Right cardiac atrium (tissue), 5 donors: ENCODE measurements at places on chromosomes 11 and 22.

GRCh38 chr11:20444535-20444934 is 57.0 kb downstream of the PRMT3 start:
- DNase-seq: no peak

GRCh38 chr11:95066716-95067038 is at the start of gene SRSF8:
SRSF8 (plus strand) TSS chr11:95066919; CDS start chr11:95067227, 308 bp downstream.
- DNase-seq: no peak

GRCh38 chr11:16001899-16002426 is 354.4 kb downstream of the SOX6 start:
- DNase-seq: no peak

- DNase-seq: no peak
These were observed 82.8 kb upstream of the PRDM11 start for GRCh38 chr11:45063669-45064068.

- no peak for DNase-seq
These were observed 781 bp downstream of the NECTIN1 start for GRCh38 chr11:119728211-119728626.

DNA sequence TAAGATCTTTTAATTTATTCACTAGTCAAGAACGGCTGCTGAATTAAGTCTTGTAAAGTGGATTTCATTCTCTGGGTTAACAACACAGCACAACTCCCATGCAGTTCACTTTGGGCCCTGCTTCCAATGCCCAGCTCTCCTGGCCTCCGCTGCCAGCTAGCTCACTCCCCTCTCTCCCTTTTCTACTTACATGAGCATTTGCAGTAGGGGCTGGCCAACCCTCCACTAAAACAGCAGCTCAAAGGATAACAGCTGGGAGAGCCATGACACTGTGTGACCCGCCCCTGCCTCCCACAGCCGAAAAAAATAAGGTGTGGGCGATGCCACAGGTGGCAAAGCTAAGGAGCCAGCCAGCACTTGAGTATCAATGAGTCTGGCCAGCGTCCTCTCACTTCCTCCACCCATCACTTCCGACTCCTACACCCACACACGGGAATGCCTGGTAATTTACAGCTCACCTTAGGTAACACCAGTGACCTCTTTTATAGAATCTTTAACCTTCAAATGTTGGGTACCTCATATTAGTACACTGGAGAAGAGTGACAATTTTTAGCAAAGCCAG is 56.8 kb downstream of the DGCR2 start:
- DNase-seq: no peak

- no peak for DNase-seq
These were observed 26.5 kb downstream of the FGF4 start for GRCh38 chr11:69748637-69749036.

- no peak for DNase-seq
These were observed 10.9 kb downstream of the KMT5B start for GRCh38 chr11:68202165-68202564.

- DNase-seq: no peak
These were observed 23.0 kb downstream of the SIK3 start for GRCh38 chr11:117075186-117075585.
